Activated CD4-positive, alpha-beta T cell treated with anti-CD3 and anti-CD28 coated beads, Interleukin-2, amount 10 ng/mL, durations not matched to agents 7 days and 5 days (primary cell): ENCODE measurements at places on chromosomes 2 and 18. TPM values are rescaled to one million over a fixed set of nuclear protein-coding genes. Genes with fewer than 3 reads are reported as not detected.

OR6B2 gene
- not detected for total RNA-seq

SMAD7 gene
- 19.5 TPM for total RNA-seq

SPATA3 gene
- 0.71 TPM for total RNA-seq

CRYGD gene
- not detected for total RNA-seq

PRSS56 gene
- not detected for total RNA-seq

LYG2 gene
- total RNA-seq: not detected

HSPE1 gene
- 91.0 TPM for total RNA-seq

UCN gene
- total RNA-seq: 2.3 TPM

MYO5B gene
- total RNA-seq: not detected

MFSD2B gene
- total RNA-seq: not detected

GPR45 gene
- total RNA-seq: not detected

ACVR2A gene
- 9.2 TPM for total RNA-seq

DNA sequence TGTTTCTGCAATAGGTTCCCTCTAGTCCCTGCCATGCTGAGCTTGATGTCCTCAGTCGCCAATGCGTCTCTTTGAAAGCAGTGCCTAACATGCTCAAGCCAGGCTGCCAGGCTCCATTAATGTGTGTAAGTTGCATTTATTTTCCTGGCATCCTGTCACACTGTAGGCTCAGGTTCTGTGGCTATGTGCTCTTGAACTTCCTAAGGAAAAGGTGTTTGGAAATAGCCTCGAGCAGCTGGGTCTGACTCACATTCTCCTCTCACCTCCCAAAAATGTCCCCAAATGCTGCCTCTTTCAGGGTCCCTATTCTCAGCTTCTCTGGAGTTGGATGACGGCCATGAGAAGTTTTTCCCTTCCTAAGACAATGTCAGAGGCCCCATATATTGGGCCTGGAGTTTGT, 58.0 kb upstream of the SLC14A2 start:
- H3K27ac ChIP-seq: no peak overlapping the region
- no peaks in the 10 kb centered on the region for H3K36me3 ChIP-seq
- no peak for DNase-seq

DNA sequence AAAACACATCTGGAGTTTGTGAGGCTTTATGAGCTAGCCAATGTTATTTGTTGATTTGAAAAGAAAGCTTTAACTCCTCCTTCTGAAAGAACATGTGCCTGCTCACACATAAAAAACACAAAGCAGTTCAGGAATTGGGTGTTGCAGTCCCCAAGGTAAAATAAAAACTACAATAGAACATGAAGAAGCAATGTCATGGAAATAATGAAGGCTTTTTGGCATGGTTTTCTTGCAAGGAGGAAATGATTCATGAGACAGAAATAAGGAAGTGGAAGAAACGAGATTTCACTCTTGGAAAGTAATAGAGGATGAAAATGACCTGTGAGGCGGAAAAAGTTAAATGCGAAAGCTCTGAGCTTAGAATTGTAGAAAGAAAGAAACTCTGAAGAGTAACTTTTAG, 81.1 kb downstream of the TRIB2 start:
- peaks cover 3% of the 10 kb centered on the region for H3K27me3 ChIP-seq
- H3K27ac ChIP-seq: no peak overlapping the region
- no peaks in the 10 kb centered on the region for H3K4me1 ChIP-seq
- DNase-seq: no peak
- no peaks in the 10 kb centered on the region for H3K36me3 ChIP-seq

- DNase-seq: no peak
- H3K36me3 ChIP-seq: peaks cover 55% of the 10 kb centered on the region
- H3K4me3 ChIP-seq: peak overlapping the region; percentile 49
- peaks cover 99% of the 10 kb centered on the region for H3K4me1 ChIP-seq
Measured at GRCh38 chr2:105800036-105800713, 55.5 kb downstream of the NCK2 start.

- peaks cover 9% of the 10 kb centered on the region for H3K4me1 ChIP-seq
- DNase-seq: no peak
- no peak overlapping the region for H3K27ac ChIP-seq
- H3K27me3 ChIP-seq: peaks cover 7% of the 10 kb centered on the region
- no peaks in the 10 kb centered on the region for H3K36me3 ChIP-seq
Measured at GRCh38 chr2:110124038-110124825, 8.6 kb upstream of the MALL start.

- no peak overlapping the region for H3K27ac ChIP-seq
- peaks cover 10% of the 10 kb centered on the region for H3K4me1 ChIP-seq
- no peaks in the 10 kb centered on the region for H3K36me3 ChIP-seq
- H3K27me3 ChIP-seq: no peaks in the 10 kb centered on the region
- H3K4me3 ChIP-seq: no peak overlapping the region
- no peak for DNase-seq
Measured at GRCh38 chr18:44885507-44885906, 204.8 kb downstream of the SETBP1 start.

DNA sequence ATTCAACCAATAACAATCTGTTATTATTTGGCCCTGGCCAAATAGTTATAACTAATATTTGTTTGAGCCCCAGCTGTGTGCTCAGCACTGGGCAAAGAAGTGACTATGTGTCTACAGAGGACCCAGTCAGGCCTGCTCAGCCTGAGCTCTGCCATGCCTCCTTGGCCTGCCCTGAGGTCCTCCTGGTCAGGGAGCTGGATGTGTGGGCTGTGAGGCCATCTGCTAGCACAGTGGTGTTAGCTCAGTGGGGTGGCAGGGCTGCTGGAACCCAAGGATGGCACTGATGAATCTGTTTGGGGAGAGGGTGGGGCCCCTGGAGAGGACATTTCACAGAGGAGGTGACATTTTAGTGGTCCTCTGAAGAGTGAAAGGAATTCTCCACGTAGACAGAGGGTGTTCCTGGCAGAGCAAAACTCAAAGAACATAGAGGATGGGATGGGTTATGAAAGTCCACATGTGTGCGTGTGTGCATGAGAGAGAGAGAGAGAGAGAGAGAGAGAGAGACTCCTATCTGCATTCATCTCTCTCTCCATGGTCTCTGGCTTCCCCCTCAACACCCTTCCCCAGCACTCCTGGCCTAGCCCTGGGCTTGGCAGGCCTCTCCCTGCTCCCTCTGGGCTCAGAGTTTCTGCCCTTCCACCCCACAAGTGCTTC, 21.2 kb upstream of the ATOH8 start:
- H3K27ac ChIP-seq: no peak overlapping the region
- no peak for DNase-seq
- H3K36me3 ChIP-seq: no peaks in the 10 kb centered on the region
- H3K4me1 ChIP-seq: peaks cover 6% of the 10 kb centered on the region
- no peak overlapping the region for H3K4me3 ChIP-seq
- H3K27me3 ChIP-seq: peaks cover 31% of the 10 kb centered on the region

GRCh38 chr18:48260237-48260636, 148.9 kb downstream of the ZBTB7C start:
- no peak for DNase-seq
- H3K27ac ChIP-seq: no peak overlapping the region
- no peaks in the 10 kb centered on the region for H3K4me1 ChIP-seq
- H3K27me3 ChIP-seq: peaks cover 19% of the 10 kb centered on the region

- no peak overlapping the region for H3K4me3 ChIP-seq
- H3K27ac ChIP-seq: no peak overlapping the region
- DNase-seq: peak; percentile 62
- H3K27me3 ChIP-seq: peaks cover 12% of the 10 kb centered on the region
- peaks cover 13% of the 10 kb centered on the region for H3K36me3 ChIP-seq
Measured at GRCh38 chr2:233857511-233858141, 3.3 kb upstream of the HJURP start.

- no peaks in the 10 kb centered on the region for H3K27me3 ChIP-seq
- no peaks in the 10 kb centered on the region for H3K36me3 ChIP-seq
- DNase-seq: no peak
- H3K4me1 ChIP-seq: no peaks in the 10 kb centered on the region
- H3K27ac ChIP-seq: no peak overlapping the region
Measured at GRCh38 chr18:64365106-64365505, 216.2 kb upstream of the LINC00305 start.

DNA sequence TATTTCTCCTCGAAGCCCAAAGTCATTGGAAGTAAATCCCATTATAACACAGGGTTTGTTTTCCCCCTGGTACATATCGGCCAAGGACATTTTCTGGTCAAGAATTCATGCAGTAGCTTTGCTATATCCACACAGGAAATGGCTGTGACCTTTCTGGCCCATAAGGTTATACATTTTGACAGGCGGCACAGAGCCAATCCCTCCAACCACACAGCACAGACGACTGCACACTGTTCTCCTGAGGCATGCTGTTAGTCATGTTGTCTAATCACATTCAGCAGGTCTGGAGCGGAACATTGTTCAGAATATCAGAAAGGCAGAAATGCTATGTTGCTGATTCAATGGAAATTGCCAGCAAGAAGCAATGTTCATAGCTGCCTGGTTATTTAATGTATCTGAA, 742.3 kb upstream of the SLC8A1 start:
- no peak overlapping the region for H3K4me3 ChIP-seq
- H3K4me1 ChIP-seq: no peaks in the 10 kb centered on the region
- H3K27me3 ChIP-seq: no peaks in the 10 kb centered on the region
- H3K27ac ChIP-seq: no peak overlapping the region
- no peaks in the 10 kb centered on the region for H3K36me3 ChIP-seq
- DNase-seq: no peak

- no peak overlapping the region for H3K4me3 ChIP-seq
- no peak overlapping the region for H3K27ac ChIP-seq
- H3K36me3 ChIP-seq: no peaks in the 10 kb centered on the region
- DNase-seq: no peak
Measured at GRCh38 chr18:31046916-31047315, 4.4 kb upstream of the DSC3 start.

GRCh38 chr2:113877711-113878598, 11.9 kb upstream of the ACTR3 start:
- peak overlapping the region; percentile 30 for H3K4me3 ChIP-seq
- H3K27ac ChIP-seq: peak overlapping the region; percentile 86
- peaks cover 52% of the 10 kb centered on the region for H3K36me3 ChIP-seq

GRCh38 chr2:12192762-12193161, 446.3 kb downstream of the LPIN1 start:
- no peak overlapping the region for H3K4me3 ChIP-seq
- H3K27ac ChIP-seq: peak overlapping the region; percentile 87
- DNase-seq: peak; percentile 8
- H3K36me3 ChIP-seq: peaks cover 11% of the 10 kb centered on the region
- H3K27me3 ChIP-seq: peaks cover 3% of the 10 kb centered on the region

GRCh38 chr2:8627019-8627691, 54.7 kb upstream of the ID2 start:
- H3K4me1 ChIP-seq: peaks cover 6% of the 10 kb centered on the region
- H3K27ac ChIP-seq: no peak overlapping the region
- no peak for DNase-seq
- no peaks in the 10 kb centered on the region for H3K36me3 ChIP-seq
- H3K4me3 ChIP-seq: no peak overlapping the region

- no peaks in the 10 kb centered on the region for H3K36me3 ChIP-seq
- no peak for DNase-seq
- no peaks in the 10 kb centered on the region for H3K4me1 ChIP-seq
- H3K4me3 ChIP-seq: no peak overlapping the region
- H3K27me3 ChIP-seq: peaks cover 12% of the 10 kb centered on the region
Measured at GRCh38 chr18:61600422-61600821, 267.2 kb downstream of the CDH20 start.

DNA sequence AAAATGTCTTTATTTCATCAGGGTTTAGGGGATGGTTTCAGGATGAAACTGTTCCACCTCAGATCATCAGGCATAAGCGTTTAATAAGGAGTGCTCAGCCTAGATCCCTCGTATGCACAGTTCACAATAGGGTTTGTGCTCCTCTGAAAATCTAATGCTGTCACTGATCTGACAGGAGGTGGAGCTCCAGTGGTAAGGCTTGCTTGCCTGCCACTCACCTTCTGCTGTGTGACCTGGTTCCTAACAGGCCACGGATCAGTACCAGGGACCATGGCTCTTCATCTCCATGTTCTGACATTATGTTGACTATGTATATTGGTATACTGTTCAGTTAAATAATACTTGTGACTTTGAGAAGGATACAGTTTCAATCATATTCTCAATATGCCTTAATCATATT, 41.6 kb downstream of the PPIG start:
- H3K4me1 ChIP-seq: peaks cover 4% of the 10 kb centered on the region
- peaks cover 33% of the 10 kb centered on the region for H3K36me3 ChIP-seq
- no peak overlapping the region for H3K27ac ChIP-seq
- H3K4me3 ChIP-seq: no peak overlapping the region
- DNase-seq: no peak
- no peaks in the 10 kb centered on the region for H3K27me3 ChIP-seq

DNA sequence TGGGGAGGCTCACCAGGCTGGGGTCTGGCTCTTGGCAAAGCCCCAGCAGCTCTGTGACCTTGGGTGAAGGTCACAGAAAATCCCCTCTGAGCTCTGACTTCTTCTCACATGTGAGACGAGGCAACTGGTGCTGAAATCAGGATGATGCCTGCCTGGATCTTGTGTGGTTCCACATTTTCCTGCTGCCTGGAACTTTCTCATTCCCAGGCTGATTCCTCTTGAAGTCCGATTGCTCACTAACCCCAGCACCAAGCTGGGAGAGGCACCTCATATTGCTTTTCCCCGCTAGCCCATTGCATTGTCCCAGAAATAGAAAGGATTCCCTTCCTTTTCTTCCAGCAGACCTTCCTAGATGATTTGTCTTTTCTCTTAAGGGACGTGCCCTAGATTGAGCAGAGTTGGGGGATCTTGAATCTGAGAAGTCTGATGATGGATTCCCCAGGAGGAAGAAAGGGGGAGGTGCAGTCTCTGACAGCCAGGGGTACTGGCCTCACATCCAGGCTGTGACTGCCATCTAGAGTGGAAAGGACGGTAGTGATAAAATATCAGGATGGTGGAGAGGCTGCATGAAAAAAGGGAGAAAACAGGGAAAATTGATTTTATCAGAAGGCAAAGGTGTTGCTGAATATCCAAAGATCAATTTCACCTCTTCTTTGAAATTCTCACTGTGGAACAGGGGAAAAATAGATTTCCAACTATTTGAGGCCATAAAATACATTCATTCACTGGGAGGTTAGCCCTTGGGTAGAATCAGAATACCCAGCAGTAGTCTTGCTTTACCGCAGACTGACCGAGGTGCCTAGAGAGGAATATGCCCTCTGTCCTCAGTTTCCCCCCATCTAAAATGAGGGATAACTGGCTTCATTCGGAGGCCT, 96.3 kb downstream of the FAM210A start:
- H3K27ac ChIP-seq: no peak overlapping the region
- H3K36me3 ChIP-seq: peaks cover 6% of the 10 kb centered on the region
- no peaks in the 10 kb centered on the region for H3K27me3 ChIP-seq
- DNase-seq: peak; percentile 63

DNA sequence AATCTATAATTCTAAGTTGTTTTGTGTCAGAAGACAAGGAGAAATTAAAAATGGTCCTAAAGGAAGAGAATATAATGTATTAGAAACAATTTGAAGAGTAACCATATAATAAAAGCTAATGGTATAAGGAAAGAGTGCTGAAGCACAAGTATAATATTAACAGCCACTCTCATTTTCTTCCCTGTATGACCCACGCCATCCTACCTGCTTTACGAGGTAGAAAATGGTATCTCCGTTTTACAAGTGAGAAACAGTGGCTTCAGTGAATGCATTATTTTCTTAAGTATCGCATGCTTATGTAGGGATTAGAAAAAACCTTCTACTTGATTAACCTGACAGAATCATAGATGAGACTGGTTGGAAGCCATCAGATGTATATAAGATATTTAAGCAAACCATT, 266.2 kb downstream of the CCDC102B start:
- no peak overlapping the region for H3K4me3 ChIP-seq
- no peaks in the 10 kb centered on the region for H3K4me1 ChIP-seq
- H3K27me3 ChIP-seq: no peaks in the 10 kb centered on the region
- no peaks in the 10 kb centered on the region for H3K36me3 ChIP-seq
